ENCODE measurements at places on chromosomes 12 and 14.

GRCh38 chr14:57611555-57612075 lies 118.0 kb upstream of the CCDC198 start:
- DNase-seq, result no peak

DNA sequence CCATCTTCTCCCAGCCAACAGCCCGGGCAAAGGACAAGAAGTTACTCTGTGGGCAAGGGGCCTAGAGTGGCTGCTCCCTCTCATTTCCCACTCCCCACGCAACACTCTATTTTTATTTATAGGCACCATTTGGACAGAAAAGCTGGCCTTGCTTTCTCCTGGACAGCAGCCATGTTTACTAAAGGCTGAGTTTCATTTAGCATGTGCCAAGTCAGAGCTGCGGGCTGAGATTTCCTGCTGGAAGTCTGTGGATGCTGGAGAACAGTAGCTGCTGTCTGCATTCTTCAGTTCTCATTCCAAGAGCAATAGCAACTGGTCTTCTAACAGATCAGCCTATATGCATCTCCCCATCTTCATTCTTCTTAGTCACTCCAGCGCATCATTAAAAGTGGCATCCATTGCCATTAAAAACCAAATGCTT lies 8.3 kb downstream of the COL2A1 start:
- DNase-seq, result no peak

DNA sequence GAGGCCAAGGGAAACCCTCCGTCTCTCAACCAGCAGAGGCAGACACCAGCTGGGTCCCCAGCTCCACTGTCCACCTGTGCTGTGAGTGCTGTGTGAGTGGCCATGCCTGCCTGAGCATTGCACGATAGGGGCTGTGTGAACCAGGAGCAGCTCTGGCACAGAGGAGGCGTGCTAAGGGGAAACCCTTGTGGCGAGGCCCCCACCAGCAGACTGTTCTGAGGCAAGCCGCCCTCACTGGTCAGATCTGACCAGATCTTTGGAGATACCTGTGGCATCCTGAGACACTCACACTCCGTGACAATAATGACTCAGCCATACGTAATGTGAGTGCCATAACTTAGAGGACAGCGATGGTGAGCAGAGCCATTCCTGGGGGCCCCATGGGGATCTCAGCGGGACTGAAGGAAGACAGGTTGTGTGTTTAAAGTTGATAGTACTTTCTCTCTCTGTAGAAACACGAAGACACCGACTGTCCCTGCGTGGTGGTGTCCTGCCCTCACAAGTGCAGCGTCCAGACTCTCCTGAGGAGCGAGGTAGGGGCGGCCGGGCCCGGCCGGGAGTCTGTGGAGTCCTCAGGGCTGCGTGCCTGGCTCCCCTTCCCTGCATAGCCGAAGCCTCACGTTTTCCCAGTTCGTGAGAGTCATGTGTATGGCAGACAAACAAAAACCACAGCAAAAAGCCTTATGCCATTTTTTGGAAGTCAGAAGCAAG lies 36.6 kb upstream of the AMN start:
- DNase-seq, result no peak

DNA sequence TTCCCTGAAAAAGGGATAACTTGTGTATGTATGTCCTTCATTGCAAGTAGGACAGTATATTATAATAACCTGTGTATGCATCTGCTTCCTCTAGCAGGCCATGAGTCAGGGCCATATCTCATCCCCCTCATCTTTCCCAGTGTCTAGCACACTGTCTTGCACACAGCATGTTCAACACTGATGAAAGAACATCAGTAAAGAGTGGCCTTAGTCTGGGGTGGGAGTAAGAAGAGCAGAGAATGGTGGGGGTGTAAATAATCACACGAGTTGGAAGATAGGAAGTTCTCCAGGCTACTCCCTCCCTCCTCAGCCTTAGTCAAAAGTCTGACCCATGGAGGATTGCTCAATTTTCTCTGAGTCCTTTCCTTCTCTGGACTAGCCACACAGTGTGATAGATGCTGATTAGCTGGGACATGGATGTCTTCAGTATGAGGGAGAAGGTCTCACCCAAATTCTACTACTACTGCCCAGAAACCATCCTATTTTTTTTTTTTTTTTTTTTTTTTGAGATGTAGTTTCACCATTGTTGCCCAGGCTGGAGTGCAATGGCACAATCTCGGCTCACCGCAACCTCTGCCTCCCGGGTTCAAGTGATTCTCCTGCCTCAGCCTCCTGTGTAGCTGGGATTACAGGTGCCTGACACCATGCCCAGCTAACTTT lies 14.6 kb upstream of the SP1 start:
- no peak for DNase-seq

DNA sequence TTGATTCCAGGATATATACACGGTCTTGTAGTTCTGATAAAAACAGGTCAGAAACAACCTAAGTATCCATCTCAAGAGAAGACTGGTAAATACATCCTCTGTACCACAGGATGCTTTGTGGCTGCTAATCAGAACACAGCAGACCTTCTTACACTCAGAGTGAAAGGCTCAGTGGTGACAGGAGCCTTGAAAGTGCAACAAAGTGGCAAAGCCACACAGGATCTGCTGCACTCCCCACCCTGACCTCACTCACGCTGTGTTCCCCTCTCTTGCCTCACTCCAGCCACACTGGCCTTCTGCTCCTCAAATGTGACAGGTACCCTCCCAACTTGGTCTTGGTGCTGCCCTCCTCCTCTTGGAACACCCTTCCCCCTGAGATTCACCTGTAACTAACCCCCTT lies 98.1 kb upstream of the GRIP1 start:
- no peak for DNase-seq

DNA sequence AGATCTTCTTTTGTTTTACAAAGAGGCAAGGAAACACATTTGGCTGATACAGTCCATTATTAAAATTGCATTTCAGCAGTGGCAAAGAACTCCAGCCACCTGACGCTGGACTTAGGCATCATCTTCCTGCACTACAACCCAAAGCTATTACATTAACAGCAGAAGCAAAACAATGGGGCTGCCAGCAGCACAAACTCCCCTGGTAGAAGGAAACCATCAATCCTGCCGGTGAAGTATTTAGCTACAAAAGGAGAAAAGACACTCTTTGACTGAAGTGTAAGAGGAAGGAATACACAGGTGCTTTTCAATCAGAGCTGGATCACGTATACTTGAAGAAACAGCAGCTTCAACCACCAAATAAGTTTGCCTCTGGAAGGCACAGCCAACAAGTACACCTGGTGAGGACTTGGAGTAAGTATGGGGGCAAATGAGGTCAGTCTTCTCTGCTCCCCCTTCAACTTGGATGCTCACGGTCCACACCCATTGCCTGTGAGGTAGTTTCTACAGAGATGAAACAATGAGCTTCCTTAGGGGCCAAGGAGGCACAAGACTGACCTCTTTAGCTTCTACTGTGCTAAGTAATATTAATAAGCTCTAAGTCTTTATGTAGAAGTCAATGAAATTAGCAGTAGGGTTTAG lies 125.9 kb upstream of the FOXN3 start:
- DNase-seq, result no peak

DNA sequence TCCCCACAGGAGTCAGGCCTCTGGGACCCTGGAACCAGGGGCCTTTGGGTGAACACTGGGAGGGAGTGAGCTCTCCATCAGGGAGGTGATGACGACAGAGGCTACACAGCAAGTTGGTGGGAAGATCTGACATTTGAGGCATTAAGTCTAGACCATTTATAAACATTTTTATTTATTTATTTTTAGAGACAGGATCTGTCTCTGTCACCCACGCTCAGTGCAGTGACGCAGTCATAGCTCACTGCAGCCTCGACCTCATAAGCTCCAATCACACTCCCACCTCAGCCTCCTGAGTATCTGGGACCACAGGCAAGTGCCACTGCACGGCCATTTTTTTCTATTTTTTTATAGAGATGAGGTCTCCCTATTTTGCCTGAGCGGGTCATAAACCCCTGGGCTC lies 53.6 kb downstream of the TEAD4 start:
- no peak for DNase-seq

DNA sequence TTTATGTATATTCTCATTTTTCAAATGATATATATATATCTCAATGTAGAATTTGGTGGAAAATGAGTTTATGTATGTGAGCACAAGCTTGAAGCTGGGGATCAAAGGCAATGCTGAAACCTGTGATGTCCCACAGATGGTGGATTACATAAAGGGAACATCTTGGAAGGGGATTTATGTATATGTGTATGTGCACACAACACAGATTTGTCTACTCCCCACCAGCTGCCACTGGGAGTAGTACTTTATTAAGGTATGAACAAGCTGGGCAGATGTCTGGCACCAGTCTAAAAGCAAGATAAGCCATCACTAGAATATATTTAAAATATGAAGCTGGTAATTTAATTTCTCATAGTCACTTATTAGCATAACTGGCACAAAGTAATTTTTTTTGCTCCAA lies 895.6 kb downstream of the SLC6A15 start:
- DNase-seq, result no peak

DNA sequence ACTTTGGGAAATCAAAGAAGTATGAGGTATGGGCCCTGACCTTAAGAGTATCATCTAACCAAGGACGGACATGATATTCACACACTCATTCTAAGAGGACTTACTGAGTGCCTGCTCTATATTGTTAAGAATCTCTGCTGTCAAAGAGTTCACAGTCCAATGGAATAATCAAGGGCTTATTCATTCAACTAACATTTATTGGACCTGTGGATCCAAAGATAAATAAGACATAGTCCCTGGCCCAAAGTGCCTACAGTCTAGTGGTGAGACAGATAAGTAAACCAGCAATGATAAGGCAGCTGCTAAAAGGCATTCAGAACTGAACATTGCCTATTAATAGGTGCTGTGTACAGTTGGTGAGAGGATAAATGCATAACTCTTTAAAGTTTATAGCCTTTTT lies 11.0 kb downstream of the WDR20 start:
- DNase-seq, result no peak

DNA sequence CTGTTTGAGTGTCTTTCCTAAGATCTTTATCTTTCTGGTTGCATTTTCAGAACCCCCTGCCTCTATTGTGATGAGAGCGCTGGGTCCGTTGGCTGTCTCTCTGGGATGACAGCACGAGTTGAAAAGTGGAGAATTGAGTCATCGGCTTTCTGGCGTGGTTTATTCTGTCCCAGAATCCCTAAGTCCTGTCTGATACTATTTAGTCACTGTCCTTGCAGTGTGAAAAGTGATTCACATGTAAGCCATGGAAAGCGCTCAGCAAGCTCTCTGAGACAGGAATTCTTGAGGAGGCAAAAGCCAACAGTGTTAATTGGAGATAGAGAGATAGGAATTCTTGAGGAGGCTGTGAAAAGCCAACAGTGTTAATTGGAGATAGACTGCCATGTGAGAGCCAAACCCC lies 121.7 kb downstream of the CHST11 start:
- no peak for DNase-seq

Data from T-helper 9 cell (primary cell).